NCI-H69 (cell line): ENCODE measurements at places on chromosomes 11 and 22.

GRCh38 chr11:10657308-10658271, 36.0 kb downstream of the IRAG1 start:
- DNase-seq = no peak

- DNase-seq = no peak
Observed at GRCh38 chr11:72720784-72721183, 31.4 kb downstream of the ARAP1 start.

GRCh38 chr11:124892146-124892545, 5.5 kb downstream of the ROBO4 start:
- no peak for DNase-seq

- DNase-seq = peak; percentile 79
Observed at GRCh38 chr11:113895367-113896155, 9.0 kb upstream of the HTR3B start.

- DNase-seq = no peak
Observed at GRCh38 chr11:12224537-12224893, 114.1 kb downstream of the MICAL2 start.

- DNase-seq = peak; percentile 98
Observed at GRCh38 chr11:130002352-130002845, at the start of gene PRDM10. PRDM10 (minus strand) TSS chr11:130002835; CDS start chr11:129960964, 41,871 bp downstream.

DNA sequence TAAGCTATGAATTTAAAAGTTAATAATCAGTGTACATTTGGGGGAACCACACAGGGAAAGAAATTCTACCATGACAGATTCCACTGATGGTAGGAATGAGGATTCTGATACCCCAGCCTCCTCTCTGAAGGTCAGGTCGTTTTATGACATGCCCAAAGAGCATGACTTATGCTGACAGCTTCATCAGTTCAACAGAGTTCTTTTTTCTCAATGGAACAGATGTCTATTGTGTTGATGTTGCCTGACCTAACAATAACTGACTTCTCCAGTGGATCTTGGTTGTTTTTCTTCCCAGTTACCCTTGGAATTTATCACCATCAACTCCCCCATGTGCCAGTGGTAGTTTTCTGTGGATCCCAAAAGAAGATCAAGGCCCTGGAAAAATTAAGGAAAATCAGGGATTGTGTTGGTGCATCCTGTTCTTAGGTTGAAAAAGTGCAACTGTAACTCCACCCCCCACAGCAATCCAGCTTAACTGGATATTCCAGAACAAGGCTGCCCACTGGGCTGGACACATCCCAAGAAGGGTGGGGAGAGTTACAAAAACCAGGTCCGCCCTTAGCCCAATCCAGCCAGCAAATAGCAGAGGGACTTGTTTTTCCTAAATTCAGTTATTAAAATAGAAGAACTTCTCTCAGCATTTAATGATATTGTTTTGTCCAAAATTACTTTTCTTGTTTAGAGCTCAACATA, 31.5 kb upstream of the CAT start:
- DNase-seq = no peak
